ENCODE measurements at places on chromosomes 11 and 22.

DNA sequence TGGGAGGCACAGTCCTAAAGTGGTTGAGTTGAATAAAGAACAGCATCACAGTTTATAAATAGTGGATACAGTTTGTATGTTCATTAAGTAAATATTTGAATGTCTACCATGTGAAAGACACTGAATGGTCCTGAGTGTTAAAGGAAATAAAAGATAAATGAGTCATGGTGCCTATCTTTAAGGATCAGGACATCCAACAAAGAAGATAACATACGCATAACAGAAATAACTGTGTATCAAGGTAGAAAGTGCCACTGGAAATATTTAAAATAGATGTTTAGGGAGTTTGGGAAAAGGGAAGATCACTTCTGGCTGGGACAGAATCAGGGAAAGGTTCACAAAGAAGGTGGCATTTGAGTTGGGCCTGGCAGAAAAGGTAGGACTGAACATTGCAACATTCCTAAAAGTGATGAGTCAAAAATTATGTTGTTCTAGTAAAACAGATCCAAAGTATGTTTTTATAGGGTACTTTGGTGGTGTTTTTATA is 41.5 kb downstream of the CSTPP1 start:
- no peak for DNase-seq

GRCh38 chr22:35842954-35843353 is 125.3 kb downstream of the APOL5 start:
- no peak for DNase-seq

DNA sequence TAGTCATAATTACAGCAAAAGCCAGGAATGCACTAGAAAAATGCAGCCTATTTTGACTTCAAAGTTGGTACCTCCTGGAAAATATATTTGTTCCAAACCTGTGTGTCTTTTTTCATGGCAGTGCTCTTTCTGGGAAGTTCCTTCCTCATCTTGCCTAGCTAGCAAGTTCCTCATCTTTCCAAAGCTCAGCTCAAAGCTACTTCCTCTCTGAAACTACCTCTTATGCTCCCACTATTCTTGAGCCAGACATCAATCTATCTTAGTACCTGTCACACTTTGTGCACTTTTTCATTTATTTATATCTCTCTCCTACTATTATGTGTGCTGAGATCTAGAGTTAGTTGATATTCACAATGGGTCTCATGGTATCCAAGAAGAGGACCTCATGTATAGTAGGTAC is 191.6 kb upstream of the CCDC90B start:
- no peak for DNase-seq

- no peak for DNase-seq
Measured at GRCh38 chr22:37148031-37148651, 1.6 kb downstream of the IL2RB start.

DNA sequence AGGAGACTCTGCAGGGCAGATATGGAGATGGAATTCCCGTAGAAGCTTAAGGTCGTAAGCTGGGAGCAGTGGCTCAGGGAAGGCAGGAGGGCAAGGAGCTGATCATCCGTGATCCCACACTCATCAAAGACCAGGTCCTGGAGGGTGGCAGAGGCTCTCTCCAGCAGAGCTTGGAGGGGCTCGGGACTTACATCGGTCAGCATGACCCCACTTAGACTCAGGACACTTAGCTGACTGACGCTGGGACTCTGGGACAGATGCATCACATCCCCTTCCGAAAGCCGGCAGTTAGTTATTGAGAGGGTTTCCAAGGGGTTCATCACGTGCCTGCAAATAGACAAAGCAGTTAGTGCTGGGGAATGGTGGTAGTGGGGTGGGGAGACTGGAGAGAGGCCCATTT is 10.7 kb downstream of the PRAME start:
- no peak for DNase-seq

DNA sequence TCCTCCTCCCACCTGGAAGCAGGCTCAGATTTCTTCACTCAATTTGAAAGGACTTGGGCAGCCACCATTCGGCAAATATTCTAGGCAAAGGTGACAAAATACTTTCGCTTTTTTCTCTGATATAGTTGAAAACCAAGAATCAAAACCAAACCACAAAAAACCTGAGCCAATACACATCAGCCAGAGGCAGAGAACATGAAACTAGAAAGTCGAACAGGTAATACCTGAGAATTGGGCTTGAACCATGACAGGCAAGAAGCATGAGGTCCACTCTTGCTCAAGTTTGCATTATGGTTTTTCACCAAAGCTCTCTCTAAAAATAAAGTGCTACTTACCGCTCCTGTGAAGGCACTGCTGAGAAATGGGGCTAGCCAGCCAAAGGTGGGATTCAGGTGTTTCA is 26.2 kb upstream of the LDLRAD3 start:
- no peak for DNase-seq

- no peak for DNase-seq
Measured at GRCh38 chr22:23225724-23226496, 45.6 kb downstream of the BCR start.

GRCh38 chr11:116232364-116232828 is 540.4 kb downstream of the BUD13 start:
- DNase-seq = no peak

DNA sequence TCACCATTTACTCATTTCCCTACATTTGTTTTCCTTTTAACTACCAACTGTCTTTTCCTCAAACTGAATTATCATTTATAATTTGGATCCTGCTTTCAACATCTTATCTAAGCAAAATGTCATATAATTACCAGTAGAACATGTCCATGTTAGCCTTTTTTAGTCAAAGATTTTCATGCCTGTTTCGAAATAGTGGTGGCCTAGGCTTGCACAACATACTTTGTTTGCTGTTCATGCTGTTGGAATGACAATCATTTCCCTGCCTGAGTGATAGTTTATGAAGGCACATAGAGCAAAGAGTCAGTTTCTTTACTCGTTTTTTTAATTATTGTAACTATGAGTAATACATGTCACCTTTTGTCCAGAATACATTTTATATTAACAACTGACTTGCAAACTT is 144.3 kb upstream of the ANO3 start:
- DNase-seq = no peak

- DNase-seq = no peak
Measured at GRCh38 chr22:45340323-45340722, 30.6 kb downstream of the FAM118A start.

DNA sequence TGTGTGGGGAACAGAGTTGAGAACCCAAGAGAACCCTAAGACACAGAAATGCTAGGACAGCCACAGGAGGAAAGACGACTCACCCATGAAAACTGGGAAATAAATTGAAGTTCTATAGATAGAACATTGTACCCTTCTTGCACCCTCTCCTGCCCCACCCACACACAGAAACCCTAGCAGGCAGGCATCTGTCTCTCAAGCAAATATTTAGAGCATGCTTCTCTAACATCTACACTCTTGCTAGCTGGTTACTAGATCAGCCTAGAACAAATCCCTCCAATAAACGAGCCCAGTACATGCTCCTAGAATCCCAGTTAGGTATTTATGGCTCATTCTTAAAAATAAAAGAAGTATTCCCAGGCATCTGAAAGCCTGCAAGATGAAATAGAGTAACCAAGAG is 32.1 kb upstream of the CLPB start:
- DNase-seq = no peak

- no peak for DNase-seq
Measured at GRCh38 chr11:32388365-32388764, 47.0 kb downstream of the WT1 start.

GRCh38 chr11:116130122-116130521 is 625.9 kb upstream of the CADM1 start:
- no peak for DNase-seq

DNA sequence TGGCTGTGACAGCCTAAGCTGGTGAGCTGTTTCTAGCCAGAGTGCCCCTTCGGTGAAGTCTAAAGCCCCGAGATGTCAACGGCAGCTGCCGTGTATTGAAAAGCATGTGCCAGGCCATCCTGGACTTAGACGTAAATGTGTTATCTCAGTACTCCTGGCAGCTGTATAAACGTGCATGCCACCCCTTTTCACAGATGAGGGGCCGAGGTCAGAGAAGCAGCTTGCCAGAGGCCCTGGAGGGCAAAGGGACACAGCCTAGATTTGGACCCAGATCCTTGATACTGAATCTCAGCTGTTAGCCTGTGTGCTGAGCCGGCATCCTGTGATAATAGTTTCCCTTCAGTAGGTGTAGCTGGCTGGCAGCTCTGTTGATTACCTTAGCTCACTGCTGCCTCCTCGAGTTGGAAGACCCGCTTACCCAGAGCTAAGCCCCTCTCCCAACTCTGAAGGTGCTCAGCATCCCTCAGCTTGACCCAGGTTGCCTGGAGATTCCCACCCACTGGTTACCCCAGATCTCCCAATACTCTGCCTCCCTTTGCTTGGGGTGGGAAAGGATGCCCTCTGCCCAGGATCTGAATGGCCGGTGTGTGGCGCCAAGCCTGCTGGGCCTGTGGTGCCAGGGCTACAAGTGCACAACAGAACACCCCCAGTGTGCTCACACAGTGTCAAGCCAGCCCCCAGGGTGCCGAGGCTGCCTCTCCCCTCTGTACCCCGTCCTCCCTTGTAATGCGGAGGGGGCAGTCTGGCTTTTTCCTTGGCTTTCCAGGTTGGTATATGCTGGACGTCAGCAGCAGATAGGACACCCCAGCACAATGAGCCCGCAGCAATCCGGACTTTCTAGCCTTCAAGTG is 59.8 kb upstream of the WNT7B start:
- no peak for DNase-seq

DNA sequence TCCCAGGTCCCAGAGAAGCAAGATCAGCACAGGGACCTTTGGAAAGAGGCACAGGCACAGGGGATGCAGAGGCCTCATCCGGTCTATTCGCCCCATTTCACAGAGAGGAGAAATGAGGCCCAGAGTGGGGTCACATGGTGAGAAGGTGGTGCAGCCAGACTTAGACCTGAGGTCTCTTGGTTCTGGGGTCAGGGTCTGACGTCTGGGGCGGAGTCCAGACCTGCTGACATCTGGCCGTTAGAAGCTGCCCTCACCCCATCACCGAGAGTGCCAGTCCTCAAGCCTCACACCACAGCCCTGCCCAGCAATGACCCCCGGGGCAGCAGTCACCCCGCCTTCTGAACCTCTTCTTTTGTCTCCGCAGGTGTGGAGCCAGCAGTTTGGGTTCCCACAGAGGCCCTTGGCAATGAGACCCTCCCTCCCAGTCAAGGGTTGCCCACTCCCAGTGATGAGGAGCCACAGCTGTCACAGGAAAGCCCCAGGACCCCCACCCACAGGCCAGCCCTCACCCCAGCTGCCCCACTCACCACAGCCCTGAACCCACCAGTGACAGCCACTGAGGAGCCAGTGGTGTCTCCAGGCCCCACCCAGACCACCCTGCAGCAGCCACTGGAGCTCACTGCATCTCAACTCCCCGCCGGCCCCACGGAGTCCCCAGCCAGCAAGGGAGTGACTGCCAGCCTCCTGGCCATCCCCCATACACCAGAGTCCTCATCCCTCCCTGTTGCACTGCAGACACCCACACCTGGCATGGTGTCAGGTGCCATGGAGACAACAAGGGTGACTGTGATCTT is 62.4 kb downstream of the OTOG start:
- DNase-seq = no peak

GRCh38 chr11:7548659-7549274 is 35.0 kb downstream of the PPFIBP2 start:
- peak; percentile 63 for DNase-seq

DNA sequence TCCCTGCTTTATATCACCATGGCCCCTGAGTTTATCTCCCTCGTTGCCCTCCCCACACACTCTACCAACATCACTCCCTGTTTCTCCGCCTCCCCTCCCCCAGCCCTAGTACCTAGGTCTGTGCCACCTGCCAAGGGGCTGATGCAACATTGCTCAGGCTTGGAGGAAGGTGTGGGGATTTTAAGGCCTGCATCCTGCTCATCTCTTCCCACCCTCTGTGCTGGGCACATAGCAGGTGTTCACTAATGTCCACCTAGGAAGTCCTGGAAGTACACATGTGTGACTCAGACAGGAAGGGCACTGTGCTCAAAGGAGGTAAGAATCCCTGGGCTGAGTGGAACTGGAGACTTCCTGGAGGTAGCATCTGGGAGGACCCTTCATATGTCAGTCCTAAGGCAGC is 37.0 kb downstream of the PDE2A start:
- no peak for DNase-seq

GRCh38 chr11:35682230-35683173 is 19.9 kb downstream of the TRIM44 start:
- no peak for DNase-seq

- DNase-seq = no peak
Measured at GRCh38 chr11:103609117-103610066, 427.0 kb upstream of the DDI1 start.

GRCh38 chr11:121032546-121032945 is 8.6 kb downstream of the TBCEL start:
- DNase-seq = no peak

- DNase-seq = no peak
Measured at GRCh38 chr11:134240592-134240991, 12.6 kb downstream of the THYN1 start.

DNA sequence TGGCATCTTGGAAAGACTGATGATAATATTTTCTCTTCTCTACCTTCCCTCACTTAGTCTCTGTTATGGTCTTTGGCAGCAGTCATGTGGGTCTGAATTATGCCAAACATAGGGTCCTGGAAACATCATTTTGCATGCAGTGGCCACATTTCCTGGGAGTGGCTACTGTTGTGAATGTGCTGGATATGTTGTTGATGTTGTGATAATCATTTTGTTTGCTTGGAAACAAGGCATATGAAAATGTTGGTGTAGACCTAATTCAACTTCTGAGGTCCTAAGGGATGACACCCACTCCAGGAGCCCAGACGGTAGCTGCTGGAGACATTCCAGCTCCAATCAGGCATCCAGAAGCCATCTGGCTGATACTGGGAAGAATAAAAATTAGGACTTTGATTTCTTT is 109.7 kb downstream of the DCDC1 start:
- no peak for DNase-seq

- DNase-seq = no peak
Measured at GRCh38 chr11:73058989-73059674, 83.0 kb downstream of the FCHSD2 start.

Measured in iPS DF 6.9 (cell line).